Activated naive CD4-positive, alpha-beta T cell (primary cell): ENCODE measurements at places on chromosomes 4 and X.

GRCh38 chrX:108537005-108537404 is 97.4 kb downstream of the COL4A5 start:
- DNase-seq, result no peak

- no peak for DNase-seq
These were observed 79.2 kb downstream of the SLC2A9 start for GRCh38 chr4:9942139-9942538.

GRCh38 chr4:38343608-38344007 is 320.4 kb upstream of the KLF3 start:
- DNase-seq, result no peak

DNA sequence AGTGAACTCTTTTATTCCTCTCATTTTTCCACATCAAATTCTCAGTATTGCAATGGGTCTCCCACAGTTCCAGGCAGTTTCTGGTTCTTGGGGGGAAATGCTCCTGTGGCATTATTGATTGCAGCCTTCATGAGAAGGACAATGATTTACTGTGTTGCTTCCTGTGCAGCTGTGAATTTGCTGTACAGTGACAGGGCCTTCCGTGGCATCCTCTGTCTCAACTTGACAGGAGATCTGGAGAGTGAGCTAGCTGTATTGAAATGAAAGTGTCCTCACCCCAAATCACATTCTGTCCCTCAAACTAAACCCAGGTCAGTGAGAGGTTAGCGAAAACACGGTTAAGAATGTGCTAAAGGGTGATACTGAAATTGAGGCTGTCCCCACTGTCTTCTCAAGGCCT is 77.1 kb upstream of the ATOH1 start:
- DNase-seq, result no peak

DNA sequence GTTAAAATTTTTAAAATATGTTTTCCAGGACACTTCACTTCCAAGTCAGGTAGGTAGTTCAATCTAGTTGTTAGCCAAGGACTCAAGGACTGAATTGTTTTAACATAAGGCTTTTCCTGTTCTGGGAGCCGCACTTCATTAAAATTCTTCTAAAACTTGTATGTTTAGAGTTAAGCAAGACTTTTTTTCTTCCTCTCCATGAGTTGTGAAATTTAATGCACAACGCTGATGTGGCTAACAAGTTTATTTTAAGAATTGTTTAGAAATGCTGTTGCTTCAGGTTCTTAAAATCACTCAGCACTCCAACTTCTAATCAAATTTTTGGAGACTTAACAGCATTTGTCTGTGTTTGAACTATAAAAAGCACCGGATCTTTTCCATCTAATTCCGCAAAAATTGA is 49.7 kb downstream of the XIAP start:
- DNase-seq, result no peak

DNA sequence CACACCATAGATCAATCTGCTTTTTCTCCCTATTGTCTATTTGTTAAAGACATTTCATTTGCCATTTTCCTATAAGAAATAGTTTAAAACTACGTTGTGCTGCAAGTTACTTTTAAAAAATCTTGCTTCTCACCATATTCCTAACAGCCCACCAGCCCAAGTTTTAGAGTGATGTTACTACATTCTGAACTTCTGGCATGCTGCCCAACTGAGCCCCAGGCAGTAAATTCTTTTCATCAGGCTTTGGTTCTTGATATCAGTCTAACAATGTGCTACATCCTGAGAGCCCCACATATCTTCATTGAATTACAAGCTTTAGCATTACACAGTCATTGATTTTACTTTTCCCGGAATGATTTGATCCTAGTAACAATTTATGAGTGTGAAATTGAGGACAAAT is 283.8 kb upstream of the IL1RAPL1 start:
- DNase-seq, result no peak

DNA sequence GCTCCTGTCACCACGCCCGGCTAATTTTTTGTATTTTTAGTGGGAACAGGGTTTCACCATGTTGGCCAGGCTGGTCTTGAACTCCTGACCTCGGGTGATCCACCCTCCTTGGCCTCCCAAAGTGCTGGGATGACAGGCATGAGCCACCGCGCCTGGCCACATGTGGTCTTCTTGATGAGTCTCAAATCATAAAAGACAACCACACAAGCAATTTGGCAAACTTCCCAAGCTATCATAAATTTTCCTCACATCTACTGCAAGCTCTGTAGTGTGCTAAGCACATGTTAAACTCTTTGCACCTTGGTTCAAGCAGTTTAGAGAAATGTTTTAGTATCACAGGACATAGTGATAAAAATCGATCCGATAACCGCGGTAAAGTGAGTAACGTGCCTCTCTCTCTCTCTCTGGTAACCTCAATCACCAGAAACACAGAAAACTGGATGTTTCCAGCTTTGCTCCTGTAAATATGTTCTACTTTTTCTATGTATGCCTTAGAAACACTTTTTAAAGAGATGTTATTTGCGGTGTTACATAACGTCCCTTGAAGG is 256.8 kb downstream of the DHRSX start:
- no peak for DNase-seq

DNA sequence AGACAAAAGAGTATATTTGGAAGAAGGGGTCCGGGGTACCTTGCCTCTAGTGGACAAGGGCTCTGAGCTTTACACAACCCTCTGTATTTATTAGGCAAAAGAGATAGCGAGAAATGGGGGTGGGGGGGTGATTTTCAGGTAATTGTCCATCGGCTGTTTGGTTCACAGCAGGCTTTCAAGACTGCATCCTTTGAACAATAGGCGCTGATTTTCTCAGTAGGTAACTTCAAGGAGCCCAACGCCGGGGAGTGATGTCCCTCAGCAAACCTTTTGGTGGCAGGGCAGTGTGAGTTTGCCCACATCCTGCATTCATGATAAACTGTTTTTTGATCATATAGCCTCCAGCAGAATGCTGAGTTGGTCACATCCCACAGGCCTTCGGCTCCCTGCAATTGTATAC is 61.6 kb downstream of the KDM5C start:
- no peak for DNase-seq

- DNase-seq, result no peak
These were observed 191.0 kb downstream of the CCSER1 start for GRCh38 chr4:90318193-90318592.

DNA sequence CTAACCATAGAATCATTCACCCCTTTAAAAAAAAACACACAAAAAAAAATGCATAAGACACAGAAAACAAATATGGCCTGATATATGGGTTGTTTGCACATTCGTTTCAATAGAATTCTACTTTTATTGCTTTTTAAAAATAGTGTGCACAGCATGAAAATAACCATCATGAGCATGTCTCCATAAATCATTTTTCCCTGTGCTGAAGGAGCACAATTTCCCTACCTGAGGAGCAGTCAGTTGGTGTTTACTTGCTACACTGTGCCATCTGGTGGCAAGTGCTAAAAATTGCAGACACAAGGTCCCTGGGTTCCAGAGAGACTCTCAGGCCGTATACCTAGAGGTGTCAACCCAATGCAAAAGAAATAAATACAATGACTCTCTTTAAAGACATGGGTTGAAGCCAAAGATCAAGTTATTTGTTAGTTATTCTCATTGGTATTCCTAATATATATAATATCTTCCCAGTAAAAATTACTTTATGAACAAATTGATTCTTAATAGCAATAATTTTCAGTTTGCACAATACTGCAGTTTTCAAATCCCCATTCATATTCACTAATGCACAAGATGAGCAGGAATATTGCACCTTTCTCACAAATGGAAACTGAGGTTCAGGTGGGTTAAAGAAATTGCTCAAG is 551.4 kb downstream of the IQCM start:
- DNase-seq, result no peak

- peak; percentile 28 for DNase-seq
These were observed at the start of gene SH3TC1 for GRCh38 chr4:8198906-8199593. Gene SH3TC1, plus strand, starts transcription at chr4:8199290. Its CDS starts 5,905 bp downstream, at chr4:8205195.

GRCh38 chr4:2599304-2599654 is 62.8 kb downstream of the FAM193A start:
- no peak for DNase-seq

DNA sequence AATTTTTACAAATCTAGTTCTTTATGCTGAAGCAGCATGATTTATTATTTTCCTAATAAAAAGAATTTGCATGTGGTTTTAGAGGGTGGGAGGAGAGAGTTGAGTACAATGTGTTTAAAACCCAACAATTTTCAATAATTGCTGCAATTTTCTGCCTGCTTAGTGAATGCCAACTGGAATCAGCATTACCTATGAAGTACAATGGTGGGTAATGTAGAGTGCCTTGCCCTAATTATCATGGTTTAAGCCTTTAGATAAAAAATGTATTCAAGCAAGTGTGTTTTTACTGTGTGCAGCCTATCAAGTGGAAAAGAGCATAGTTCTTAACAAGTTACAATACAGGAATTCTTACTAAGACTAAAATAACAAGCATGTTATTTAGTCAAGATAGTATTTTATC is 77.9 kb upstream of the ANKRD50 start:
- no peak for DNase-seq

GRCh38 chr4:53788621-53789020 is 197.3 kb upstream of the LNX1 start:
- no peak for DNase-seq

GRCh38 chr4:118850488-118851173 is 14.7 kb upstream of the SEC24D start:
- no peak for DNase-seq

DNA sequence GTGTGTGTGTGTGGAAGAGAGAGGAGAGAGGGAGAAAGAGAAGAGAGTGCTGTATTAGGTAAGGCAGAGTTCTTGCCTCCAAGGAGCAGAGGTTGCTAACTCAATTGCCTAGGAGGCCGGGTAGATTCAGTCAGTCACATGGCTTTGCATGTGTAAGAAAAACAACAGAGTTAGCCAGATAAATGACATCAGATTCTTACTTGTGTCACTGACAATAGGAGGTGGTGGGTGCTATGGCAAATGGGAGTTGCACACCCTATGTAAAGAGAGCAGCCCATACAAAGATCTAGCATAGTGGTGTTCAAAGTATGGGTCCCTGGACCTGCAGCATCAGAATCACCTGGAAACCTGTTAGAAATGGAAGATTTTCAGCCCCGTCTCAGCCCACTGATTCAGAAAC is 14.4 kb upstream of the PGRMC2 start:
- no peak for DNase-seq

DNA sequence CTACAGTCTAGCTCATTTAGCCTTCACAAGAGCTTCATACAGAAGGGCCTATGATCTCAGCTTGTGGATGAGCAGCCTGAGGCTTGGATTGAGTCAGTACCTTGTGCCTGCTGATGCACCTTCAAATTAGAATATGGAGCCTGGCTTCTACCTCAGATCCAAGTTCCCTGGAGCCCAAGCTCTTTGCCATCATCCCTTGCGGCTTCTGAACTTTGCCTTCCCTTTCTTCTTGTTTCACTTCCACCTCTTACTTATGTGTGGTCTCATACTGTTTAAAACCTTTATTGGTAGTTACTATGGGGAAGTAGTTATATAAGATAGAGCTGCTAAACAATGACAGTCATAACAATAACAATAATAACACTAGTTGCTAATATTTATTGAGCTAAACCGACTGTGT is 84.3 kb upstream of the AFF2 start:
- DNase-seq, result no peak

DNA sequence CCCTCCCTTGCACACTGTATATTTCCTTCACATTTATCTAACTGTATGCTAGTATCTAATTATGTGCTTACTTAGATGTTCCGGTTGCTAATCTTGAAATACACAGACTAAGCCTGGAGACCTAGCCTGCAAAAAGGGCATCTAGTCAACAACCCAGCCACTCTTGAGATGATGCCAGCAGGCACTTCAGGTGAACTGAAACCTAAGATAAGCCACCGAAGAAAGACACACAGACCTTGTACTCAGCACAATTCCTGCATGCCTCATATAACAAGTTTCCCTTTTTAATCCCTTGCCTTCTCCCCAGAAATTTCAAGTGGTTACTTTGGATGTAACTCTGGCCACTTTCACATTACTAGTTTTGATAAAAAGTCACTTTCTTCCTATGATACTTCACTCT is 2506.6 kb downstream of the ARAP2 start:
- DNase-seq, result no peak

GRCh38 chr4:25694466-25694865 is 38.8 kb downstream of the SLC34A2 start:
- DNase-seq, result no peak
